Activated gamma-delta T cell (primary cell): ENCODE measurements at places on chromosomes 6 and 20.

DNA sequence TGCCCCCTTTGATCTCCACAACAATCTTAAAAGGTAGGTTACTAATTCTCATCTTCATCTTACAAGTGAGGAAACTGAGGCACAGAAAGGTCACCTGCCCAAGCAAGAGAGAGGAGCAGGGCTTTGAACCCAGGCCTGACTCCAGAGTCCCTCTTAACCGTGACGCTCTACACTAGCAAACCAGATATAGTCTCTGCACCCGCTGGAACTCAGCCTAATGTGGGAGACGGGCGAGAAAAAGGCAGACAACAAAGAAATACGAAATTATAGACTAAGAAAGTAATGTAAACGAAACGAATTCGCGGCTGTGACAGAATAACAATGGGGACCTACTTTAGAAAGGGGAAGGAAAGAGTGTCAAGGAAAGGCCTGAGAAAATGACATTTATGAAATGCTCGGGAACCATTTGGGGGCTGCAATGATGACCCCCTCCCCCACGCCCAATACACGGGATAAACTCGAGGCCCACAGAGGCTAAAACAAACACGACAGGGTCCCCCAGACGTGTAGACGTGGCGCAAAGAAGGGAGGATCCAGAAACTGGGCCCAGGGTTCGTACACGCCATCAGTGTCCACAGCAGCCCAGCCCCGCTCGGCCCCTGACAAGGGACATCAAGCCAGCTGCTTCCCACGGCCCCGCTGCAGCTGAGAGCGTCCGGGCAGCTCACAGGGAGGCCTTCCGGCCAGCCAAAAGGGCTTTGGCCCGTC lies 637 bp downstream of the TRPC4AP start:
- no peak for DNase-seq

DNA sequence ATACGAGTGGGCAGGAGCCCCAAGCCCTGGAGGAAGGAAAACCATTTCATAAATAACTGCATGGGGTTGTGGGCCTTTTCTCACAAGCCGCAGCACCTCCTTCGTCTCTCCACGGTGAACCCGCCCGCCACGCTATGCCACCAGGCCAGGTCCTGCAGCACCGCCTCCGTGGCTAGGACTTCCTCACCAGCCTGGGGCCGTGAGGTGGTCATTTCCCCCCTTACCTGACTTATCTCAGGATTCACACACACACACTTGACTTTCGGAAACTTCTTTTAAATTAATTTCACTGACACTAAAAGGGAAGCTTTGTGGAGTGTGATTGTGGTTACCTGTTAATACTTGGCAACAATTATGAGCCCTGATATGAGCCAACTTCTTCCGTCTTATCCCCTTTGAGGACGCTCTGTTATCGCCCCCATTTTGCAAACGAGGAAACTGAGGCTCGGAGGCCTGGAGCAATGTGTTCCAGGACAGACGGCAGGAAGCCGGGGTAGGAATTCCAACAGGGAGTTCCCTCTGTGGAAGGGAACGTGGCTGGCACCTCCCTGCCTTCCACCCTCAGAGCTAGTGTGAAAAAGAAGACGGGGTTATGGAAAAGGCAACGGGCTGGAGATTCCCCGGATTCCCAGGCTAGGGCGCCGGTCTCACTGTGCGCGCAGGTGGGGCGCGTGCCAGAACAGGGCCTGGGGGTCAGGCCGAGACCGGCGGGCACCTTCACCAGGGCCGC lies 817 bp upstream of the SLCO4A1 start:
- no peak for DNase-seq

DNA sequence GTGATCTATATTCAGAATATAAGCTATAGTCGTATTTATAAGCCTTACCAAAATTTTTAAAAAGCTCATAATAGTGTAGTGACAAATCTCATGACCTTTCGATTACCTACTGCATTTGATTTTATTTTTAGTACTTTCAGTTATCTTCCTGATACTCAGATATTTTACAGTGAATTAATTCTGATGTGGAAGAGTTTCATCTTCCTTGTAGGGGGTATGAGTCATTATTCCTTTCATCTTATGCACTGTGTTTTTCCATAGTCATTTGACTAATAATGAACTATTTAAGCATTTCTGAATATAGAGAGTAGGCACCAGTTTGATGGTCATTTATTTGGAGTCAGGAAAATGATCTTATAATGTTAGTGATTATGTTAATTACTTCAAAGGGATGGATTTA lies 36.4 kb downstream of the HDGFL1 start:
- DNase-seq, result no peak

- DNase-seq, result no peak
Measured at GRCh38 chr6:44270526-44271405, 516 bp downstream of the TMEM151B start.

GRCh38 chr6:149271348-149272340 lies 45.9 kb upstream of the TAB2 start:
- no peak for DNase-seq

- no peak for DNase-seq
Measured at GRCh38 chr20:35341366-35342028, 49.3 kb upstream of the FAM83C start.

DNA sequence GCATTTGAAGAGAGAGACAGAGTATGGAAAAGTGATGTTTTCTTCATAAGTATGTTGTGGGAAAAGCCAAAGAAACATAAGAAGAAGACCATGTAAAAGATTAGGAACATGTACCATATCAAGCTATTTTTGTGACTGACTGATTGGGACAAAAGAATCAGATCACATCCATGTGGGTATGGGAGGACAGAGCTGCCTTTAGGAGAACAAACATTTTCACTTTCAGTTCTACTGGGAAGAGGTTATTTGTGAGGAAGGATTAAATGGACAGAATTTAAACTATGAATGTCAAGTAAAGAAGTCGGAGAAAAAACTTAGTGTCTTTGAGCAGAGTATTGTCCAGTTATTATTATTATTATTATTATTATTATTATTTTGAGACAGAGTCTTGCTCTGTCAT lies 124.4 kb upstream of the HCRTR2 start:
- DNase-seq, result no peak

DNA sequence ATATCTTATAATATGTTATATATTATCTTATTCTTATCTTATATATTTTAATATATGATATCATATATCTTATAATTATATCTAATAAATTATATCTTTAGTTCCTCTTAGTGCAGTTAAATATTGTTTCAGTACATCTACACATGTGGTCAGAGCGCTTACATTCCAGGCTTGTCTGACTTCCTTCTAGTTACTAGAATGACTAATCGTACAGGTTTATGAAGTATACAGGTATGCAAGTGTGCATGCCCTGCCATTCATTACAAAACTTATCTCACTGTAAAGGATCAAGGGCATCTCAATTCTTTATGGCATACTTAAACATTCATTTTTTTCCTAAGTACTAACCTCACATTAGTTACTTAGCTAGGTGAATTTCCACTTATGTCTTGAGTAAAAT lies 1278.0 kb upstream of the MAP3K7 start:
- DNase-seq, result no peak

- no peak for DNase-seq
Measured at GRCh38 chr20:52242237-52243230, 51.0 kb upstream of the ZFP64 start.

- DNase-seq, result no peak
Measured at GRCh38 chr6:31922942-31923341, 4.6 kb upstream of the C2 start.

DNA sequence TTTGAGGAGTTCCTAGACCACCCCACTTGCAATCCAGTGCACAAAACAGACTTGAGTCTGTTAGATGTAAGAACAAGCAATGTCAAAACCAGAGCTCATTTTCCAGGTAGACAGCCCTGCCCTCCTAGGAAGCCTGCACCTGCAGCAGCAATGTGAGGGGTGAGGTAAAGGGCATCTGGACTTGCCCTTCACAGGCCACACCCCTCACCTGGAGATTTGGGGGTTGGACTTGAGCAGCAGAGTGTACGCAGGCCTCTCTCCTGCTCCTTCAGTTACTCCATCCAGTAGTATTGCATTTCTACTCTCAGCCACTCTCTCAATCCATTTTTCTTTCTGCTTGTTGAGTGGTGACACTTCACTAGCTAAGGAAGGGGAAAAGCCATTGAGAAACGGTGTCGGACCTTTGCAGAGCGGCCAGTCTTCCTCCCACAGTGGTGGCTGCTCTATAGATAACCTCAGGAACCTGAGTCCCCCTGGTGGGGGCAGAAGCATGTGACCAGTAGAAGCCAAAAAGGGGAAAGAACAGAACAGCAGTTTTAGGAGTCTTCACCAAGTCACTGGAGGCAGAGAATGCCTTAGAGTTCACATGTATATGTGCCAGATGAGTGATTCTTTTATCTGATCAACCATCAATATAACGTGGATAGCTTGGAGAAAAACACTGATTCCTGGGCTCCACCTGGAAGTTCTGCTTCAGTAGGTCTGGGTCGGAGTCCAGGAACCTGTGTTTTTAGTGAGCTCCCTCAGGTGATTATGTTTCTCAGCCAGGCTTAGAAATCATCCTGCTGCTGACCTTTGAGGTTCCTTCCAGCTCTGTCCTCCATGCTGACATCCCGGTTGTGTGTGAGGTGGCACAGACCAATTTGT lies 28.0 kb downstream of the ARFGEF2 start:
- DNase-seq, result no peak
